D721Med (cell line): ENCODE measurements at places on chromosomes 11 and 22.

DNA sequence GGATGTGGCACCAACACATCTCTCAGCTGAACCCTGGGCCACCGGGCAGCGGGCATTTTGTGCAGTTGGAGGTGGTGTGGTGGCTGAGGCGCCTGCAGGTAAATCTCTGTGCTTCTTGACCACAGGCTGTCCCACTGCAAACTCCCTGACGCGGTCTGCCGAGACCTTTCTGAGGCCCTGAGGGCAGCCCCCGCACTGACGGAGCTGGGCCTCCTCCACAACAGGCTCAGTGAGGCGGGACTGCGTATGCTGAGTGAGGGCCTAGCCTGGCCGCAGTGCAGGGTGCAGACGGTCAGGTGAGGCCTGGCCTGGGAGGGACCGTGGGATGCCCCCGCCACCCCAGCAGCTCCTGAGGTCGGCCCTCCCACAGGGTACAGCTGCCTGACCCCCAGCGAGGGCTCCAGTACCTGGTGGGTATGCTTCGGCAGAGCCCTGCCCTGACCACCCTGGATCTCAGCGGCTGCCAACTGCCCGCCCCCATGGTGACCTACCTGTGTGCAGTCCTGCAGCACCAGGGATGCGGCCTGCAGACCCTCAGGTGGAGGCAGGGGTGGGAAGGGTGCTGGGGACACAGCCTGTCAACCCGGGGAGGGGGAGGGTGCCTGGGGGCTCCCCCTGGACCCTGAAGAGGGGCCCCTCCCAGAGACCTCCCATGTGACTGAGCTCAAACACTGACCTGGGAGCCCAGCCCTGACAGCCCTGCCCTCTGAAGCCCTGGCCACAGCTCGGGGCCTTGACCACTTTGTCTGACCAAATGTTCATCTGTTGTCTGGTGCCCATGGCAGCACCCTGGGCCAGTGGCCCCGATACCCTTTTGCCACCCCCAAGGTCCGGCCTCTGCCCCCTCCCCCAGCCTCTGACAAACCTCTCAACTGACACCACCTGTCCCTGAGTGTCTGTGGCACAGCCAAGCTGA, 4.6 kb upstream of the PGGHG start:
- DNase-seq, result no peak

GRCh38 chr11:130499828-130500227, 51.4 kb downstream of the ADAMTS15 start:
- no peak for DNase-seq

DNA sequence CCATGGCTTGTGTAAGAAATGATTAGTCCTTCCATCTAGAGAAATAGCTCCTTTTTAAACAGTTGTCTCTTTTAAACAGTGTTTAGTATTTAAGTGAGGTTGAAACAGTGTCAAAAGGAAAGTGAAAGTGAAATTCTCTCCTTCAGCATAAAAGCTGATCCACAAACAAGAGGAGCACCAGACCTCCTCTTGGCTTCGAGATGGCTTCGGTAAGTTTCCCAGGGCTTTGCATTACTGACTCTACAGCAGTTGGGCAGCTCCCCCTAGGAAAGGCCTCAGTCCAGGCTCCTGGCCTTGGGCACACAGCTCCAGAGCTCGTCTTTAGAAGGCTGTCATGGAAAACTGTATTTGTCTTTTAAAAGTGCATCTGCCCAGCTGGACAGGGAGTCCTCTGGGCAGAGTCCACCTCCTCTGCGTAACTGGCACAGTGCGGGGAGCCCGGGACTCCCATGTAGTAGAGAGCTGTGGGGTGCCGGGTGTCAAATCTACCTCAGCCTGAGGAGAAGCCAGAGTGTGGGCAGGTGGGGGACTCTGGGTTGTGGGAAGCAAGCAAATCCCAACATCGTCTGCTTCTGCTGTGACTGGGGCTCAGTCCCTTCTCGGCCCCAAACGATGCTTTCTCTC, at the start of gene PLAAT4:
Gene PLAAT4 (plus strand): TSS at position 140 of the 624 bp plus-strand sequence. CDS start 61 bp downstream, at position 201.
- DNase-seq, result no peak

DNA sequence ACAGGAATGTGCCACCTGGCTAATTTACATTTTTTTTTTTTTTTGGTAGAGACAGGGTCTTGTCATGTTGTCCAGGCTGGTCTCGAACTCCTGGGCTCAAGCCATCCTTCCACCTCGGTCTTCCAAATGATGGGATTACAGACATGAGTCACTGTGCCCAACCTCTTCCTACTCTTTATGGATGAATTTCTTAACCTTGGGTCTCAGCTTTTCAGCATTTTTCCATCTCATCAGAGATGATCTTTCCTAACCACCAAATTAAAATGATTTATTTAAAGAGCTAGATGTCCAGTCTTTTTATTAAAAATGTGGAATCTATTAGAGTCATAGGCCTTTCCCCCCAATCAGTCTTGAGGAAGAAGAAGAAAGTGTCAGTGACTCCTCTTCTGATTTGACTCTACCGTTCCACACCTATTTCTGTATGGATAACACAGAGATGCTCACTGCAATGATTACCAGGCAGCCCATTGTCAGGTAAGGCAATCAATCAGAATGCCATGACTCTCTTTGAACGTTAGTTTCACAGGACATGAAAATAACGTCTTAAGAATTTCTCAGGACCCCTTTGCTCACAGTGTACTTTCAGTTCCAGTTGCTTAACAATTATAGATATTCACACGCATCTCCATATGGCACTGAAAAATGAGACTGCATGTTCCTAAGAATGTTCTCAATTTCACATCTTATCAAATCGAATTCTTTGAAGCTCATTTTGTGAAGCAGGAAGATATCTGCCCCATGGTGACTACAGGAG, 51.0 kb downstream of the MIAT start:
- no peak for DNase-seq

DNA sequence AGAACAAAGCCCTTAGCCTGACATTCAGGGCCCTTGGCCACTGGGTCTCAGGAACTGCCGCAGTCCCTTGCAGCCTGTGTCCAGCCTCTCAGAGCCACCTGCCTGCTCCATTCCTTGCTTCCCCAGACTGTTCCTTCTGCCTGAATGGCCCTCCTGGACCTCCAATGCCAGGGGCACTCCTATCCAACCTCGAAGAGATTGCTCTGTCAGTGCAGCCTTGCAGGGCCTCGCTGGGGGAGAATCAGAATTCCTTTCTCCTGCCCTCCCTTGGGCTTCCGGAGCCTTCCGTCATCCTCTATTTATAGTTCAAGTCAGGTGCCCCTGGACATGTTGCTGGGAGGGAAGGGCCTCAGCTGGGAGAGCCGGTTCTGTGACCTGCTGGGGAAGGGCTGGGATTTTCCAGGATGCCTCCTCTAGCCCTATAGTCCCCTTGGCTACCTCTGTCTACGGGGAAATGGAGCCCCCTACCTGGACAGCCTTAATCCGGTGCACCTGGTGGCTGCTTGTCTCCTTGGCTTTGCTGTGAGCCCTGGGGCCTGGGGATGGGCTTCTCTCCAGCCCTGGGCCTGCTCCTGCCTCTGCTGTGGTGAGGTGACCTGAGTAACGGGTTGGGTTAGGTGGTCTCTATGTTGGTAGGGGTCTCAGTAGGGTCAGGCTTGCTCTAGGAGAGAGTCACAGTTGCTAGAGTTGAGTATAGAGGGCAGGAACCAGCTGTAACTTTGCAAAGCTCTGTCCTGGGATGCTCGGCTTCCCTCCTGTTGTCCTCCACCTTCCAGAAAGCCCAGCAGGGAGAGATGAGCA, 45.9 kb upstream of the SYT7 start:
- no peak for DNase-seq

- no peak for DNase-seq
Observed at GRCh38 chr11:104161751-104162450, 2.0 kb downstream of the PDGFD start.

GRCh38 chr11:12199231-12199948, 89.0 kb downstream of the MICAL2 start:
- DNase-seq, result no peak

DNA sequence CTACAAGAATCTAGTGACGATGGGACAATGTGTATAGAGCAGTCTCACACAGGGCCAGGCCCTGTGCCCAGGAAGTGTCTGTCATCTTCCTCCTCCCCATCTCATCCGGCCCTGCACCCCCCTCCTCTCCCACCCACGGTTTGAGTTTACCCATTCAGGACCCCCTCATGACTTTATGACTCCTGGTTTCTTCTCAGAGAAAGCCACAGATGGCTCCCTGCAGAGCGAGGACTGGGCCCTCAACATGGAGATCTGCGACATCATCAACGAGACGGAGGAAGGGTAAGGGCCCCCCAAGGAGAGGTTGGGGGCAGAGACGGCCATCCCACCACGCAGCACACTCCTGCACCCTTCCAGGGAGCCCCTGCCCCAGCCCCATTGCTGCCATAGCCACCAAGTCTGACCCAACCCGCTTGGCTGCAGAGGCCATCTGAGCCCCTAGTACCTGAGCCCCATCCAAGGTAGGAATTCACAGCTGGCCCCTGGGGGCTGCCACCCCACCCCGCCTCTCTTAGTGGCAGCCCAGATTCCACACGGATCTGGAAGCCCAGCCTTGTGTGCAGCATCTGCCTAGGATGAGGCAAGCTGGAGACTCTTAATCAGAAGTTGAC, 18.1 kb downstream of the TOM1 start:
- no peak for DNase-seq

GRCh38 chr22:44329179-44329796, 16.5 kb upstream of the SHISAL1 start:
- no peak for DNase-seq

DNA sequence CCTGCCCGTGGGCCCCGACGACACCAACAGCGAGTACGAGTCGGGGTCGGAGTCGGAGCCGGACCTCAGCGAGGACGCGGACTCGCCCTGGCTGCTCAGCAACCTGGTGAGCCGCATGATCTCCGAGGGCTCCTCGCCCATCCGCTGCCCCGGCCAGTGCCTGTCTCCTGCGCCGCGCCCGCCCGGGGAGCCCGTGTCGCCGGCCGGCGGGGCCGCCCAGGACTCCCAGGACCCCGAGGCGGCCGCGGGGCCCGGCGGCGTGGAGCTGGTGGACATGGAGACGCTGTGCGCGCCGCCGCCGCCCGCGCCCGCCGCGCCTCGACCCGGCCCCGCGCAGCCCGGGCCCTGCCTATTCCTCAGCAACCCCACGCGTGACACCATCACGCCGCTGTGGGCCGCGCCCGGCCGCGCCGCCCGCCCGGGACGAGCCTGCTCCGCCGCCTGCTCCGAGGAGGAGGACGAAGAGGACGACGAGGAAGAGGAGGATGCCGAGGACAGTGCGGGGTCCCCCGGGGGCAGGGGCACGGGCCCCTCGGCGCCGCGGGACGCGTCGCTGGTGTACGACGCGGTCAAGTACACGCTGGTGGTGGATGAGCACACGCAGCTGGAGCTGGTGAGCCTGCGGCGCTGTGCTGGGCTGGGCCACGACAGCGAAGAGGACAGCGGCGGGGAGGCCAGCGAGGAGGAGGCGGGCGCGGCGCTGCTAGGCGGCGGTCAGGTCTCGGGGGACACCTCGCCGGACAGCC, 3.8 kb downstream of the MAPK8IP2 start:
- DNase-seq, result no peak

- DNase-seq, result no peak
Observed at GRCh38 chr22:43555561-43556515, 144.0 kb downstream of the MPPED1 start.

DNA sequence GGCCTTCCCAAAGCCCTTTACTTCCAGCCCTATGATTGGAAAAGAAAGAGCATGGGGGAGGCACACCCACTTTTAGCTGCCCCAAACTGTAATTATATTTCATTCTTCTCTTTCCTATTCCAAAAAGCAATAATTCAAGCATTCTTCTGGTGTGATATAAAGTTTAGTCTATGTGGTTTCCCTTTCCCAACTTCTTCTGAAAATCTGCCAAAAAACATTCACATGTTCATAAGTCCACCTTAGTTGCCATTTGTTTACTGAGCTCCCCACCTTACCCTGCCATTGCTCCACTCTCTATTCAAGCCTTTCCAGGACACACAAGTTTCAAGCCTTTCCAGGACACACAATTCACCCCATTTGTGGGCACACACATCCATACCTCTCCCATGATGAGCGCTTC, 111.6 kb upstream of the BMAL1 start:
- no peak for DNase-seq

DNA sequence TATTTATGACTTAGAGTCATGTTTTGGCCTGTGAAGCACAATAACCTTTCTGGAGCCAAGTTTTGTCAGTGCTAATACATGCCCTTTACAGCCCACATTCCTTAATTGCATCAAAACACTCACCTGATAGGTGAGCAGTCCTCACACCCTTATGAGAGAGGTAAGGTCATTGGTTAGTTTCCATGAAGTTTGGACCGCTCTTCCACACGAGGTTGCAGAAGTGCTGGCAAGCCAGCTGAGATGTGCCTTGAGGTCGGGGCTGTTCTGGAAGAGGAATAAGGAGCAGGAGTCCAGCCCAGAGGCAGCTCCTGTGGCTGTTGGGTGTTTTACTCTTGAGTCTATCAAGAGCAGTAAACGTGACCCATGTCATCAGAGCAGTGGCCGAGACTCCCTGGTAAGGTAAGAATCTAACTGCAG, 76.3 kb downstream of the CYB5R2 start:
- DNase-seq, result no peak

DNA sequence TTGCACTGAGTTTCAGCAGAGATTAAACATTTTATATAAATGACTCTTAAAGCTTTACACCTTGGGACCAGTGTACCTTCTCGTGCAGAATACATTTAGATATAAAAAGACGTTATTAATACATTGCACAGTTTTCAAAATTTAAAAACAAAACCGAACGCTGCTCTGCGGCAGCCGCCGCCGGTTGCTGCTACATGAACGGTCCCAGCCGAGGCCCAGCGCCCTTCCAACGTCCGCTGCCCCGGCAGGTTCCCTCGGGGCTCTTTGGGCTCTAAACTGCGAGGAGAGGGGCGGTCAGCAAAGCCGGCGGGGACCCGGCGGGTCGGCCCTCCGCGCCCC, 2.0 kb downstream of the CDKN1C start:
- no peak for DNase-seq

DNA sequence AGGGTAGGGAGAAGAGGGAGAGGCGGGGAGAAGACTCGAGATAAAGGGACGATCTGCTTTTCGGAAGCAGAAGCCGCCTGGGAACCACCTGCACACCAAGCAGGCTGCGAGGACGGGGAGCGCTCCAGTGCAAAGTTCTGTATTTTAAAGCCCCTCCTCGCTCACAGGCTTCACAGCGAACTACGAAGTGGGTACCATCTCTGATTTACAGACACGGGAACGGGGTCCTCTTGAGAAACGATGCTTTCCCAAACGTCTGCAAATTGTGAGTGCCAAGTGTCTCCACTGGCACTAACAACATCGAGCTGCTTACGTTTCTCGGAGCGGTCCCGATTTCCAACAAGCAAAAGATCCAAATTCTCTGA, 700 bp upstream of the STX3 start:
- DNase-seq, result no peak

DNA sequence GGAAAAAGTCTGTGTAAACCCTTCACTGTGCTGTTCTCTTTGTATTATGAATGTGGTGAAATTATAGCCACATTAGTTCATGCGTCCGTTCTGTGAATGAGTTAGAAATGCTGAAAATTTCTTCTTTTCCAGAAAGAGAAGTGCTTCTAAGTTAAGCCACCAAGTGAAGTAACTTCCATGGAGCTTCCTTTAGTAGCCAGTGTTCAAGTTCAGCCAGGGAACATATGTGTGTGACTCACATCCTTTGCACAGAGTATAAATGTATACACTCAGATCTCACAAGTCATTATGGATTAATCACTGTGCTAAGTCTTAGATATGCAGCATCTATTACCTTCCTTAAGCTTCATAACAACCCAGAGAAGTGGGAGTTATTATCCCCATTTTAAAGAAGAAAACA, 3.1 kb upstream of the MMP8 start:
- DNase-seq, result no peak

- no peak for DNase-seq
Observed at GRCh38 chr11:128201009-128201408, 386.3 kb downstream of the ETS1 start.

GRCh38 chr11:18299721-18300120, 22.2 kb downstream of the HPS5 start:
- no peak for DNase-seq
